ENCODE measurements at places on chromosomes 5 and 9.
A peak's percentile ranks its signal among the peaks of the same experiment; 100 is the strongest.

- no peak for DNase-seq
Measured at GRCh38 chr5:143174714-143175398, 228.6 kb downstream of the NR3C1 start.

DNA sequence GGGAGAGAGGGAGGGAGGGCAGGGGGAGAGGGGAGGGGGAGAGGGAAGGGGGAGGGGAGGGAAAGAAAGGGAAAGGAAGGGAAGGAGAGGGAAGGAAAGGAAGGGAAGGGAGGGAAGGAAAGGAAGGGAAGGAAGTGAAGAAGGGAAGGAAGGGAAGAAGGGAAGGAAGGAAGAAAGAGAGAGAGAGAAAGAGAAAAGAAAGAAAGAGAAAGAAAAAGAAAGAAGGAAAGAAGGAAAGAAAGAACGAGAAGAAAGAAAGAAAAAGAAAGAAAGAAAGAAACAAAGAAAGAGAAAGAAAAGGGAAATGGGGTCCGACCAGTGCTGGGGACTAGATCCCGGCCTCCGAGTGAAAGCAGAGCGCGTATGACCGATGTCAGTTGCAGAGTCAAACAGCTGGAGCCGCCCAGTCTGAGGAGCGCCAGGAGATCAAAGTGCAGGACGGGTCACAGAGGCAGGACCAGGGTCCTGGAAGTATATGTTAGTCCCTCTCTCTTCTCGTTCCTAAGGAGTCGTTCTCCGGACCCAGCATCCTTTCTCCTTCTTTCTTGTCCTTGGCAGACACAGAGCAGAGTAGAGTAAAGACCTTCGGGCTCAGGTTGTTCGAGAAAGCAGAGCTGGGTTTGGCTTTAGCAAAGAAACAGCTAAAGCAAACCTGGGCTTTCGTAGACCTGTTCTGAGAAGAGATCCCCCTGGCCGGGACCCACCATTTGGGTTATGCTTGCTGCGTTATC is 305.4 kb upstream of the MSX2 start:
- DNase-seq: no peak

DNA sequence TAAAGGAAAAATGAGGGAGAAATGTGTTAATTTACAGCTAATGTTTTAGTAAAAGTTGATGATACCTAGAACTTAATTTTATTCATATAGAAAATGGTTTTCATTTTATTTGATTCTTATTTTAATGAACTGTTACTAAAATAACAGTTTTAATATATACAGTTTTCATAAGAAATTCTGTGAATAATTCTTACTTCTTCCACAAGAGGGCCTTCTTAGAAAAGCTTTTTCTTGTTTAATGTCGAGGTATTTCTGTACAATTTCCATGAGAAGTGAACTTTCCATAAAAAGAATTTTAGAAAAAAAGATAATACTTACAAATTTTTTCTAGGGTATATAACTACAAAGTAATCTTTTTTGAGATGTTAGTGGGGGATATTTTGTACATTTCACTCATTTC is 73.9 kb downstream of the KLF9 start:
- peak; percentile 26 for DNase-seq

DNA sequence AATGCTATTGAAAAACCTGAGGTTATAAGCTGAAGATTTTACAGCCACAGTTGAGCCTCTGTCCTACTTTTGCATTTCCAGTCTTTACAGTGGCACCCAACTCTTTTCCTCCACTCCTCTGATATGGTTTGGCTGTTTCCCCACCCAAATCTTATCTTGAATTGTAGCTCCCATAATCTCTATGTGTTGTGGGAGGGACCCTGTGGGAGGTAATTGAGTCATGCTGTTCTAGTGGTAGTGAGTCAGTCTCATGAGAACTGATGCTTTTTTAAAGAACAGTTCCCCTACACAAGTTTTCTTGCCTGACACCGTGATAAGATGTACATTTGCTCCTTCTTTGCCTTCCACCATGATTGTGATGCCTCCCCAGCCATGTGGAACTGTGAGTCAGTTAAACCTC is 646.1 kb upstream of the SEMA6A start:
- DNase-seq: peak; percentile 15

GRCh38 chr9:123514766-123515165 is 158.8 kb downstream of the CRB2 start:
- DNase-seq: no peak

GRCh38 chr9:89179895-89180734 is 1.5 kb upstream of the SHC3 start:
- peak; percentile 95 for DNase-seq

GRCh38 chr5:91468651-91469422 is 85.7 kb upstream of the ARRDC3 start:
- DNase-seq: no peak

All from astrocyte of the cerebellum (primary cell).